Activated CD4-positive, alpha-beta memory T cell treated with anti-CD3 and anti-CD28 coated beads for 36 hours (primary cell): ENCODE measurements at places on chromosomes 2 and 18. TPM values are rescaled to one million over a fixed set of nuclear protein-coding genes. Genes with fewer than 3 reads are reported as not detected.

SCYGR4 gene
- total RNA-seq = not detected

KCNF1 gene
- total RNA-seq = not detected

POTEE gene
- total RNA-seq = 0.56 TPM

DNA sequence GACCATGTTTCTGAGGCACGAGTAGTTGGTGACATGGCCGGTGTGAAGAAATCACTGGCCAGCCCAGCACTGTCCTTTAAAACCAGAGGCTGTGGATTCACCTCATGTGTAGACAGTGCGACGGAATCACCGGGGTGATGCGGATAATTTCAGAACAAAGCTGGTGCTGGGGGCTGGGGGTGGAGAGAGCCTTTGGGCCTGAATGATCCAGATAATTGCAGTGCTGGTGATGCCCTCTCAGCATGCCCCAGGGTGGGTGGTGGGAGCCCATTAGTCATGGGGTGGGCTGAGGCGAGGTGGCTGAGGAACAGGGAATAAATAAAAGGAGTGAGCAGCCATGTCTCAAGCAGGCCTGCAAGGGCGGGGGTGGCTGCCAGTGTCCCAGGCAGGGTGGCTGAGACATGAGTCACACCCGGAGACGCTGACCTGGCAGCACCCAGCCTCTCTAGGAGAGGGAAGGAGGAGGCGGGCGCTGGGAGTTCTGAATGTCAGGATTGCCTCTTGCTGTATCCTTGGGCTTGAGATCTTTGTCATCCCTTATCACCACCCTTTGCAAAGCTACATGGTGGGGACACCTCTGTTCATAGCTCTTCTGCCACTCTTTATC, 151.1 kb upstream of the MSH6 start:
- H3K4me1 ChIP-seq = no peaks in the 10 kb centered on the region
- no peak for DNase-seq
- peaks cover 8% of the 10 kb centered on the region for H3K27me3 ChIP-seq
- no peak overlapping the region for H3K27ac ChIP-seq

DNA sequence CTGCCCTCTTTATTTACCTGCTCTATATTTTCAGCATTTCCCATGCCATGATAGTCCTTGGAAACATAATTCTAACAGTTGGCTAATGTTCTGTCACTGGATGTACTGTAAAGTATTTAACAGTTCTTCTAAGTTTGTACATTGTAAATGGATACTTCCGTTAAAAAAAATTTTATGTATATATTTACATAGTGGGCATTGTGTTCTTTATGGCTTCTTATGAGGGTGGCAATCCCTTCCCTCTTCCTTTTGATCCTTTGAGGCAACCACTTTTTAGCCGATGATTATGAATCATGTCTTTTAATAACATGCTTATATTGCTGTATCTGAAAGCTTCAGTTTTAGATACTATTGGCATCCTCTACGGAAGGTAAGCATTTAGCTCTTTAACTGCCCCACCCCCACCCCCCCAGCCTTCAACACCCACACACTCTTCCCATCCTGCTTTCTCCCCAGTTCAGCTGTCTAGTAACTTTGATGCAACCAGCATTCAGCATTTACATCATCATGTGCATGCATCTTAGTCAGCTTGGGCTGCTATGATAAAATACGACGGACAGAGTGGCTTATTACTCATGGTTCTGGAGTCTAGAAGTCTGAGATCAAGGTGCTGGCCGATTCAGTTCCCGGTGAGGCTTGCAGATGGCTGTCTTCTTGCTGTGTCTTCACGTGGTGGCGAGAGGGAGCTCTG, 21.0 kb upstream of the EDAR start:
- H3K4me3 ChIP-seq = no peak overlapping the region
- H3K27me3 ChIP-seq = no peaks in the 10 kb centered on the region
- no peak overlapping the region for H3K27ac ChIP-seq
- DNase-seq = no peak
- no peaks in the 10 kb centered on the region for H3K36me3 ChIP-seq

GRCh38 chr2:179263446-179264367, 925 bp downstream of the SESTD1 start:
- peak overlapping the region; percentile 78 for H3K4me3 ChIP-seq
- no peak overlapping the region for H3K27ac ChIP-seq
- peaks cover 25% of the 10 kb centered on the region for H3K4me1 ChIP-seq
- peak; percentile 27 for DNase-seq
- peaks cover 36% of the 10 kb centered on the region for H3K27me3 ChIP-seq
- no peaks in the 10 kb centered on the region for H3K36me3 ChIP-seq
